H1 (cell line): ENCODE measurements at places on chromosomes 5 and 9. TPM values are rescaled to one million over a fixed set of nuclear protein-coding genes. Genes with fewer than 3 reads are reported as not detected.

The BASP1 gene
- total RNA-seq, result 95.2 and 97.7 TPM in 2 replicates

The FRRS1L gene
- 2.1 and 2.2 TPM in 2 replicates for total RNA-seq

DNA sequence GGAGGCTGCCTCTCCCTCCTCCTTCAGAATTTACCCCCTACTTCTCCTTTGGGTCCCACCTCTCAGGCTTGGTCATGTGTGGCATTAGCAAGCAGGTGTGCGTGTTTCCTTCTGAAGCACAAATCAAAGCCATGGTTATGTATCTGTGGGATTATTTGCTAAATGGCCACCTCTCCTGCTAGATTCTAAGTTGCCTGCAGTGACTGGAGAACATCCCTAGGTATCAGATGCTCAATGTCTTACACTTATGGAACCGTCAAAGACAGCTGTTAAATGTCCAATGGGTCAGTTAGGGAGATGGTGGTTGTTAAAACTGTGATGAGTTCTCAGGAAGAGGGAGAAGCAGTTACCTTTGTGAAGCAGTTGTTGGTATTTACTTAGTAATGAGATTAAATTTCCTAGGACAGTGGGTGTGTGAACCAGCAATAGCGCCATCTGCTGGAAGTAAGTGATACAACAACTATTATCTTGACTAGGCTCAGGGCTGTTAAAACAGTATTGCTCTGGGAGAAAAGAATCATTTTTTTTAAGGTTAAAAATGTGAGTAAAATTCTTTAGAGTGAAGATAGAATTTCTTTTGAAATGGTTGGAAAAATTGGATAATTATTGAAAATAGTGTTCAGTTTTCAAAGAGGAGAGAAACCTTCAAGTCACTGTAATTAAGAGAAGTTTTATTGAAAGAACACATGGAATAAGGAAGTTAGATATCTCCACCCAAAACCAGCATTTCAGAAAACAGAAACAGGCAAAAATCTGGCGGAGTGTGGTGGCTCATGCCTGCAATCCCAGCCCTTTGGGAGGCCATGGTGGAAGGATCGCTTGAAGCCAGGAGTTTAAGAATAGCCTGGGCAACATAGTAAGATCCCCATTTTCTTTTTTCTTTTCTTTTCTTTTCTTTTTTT is 71.3 kb downstream of the TMC1 start:
- no peak overlapping the region for H3K4me3 ChIP-seq
- H3K27me3 ChIP-seq, result no peaks in the 10 kb centered on the region
- no peaks in the 10 kb centered on the region for H3K36me3 ChIP-seq
- DNase-seq, result no peak
- peaks cover 4% of the 10 kb centered on the region; the same call in 1 of the 2 replicates for H3K4me1 ChIP-seq

- H3K27ac ChIP-seq, result no peak overlapping the region
- DNase-seq, result no peak
- H3K4me1 ChIP-seq, result no peaks in the 10 kb centered on the region
- H3K4me3 ChIP-seq, result no peak overlapping the region
- no peaks in the 10 kb centered on the region for H3K27me3 ChIP-seq
These were observed 20.1 kb upstream of the HAPLN1 start for GRCh38 chr5:83740741-83741140.

DNA sequence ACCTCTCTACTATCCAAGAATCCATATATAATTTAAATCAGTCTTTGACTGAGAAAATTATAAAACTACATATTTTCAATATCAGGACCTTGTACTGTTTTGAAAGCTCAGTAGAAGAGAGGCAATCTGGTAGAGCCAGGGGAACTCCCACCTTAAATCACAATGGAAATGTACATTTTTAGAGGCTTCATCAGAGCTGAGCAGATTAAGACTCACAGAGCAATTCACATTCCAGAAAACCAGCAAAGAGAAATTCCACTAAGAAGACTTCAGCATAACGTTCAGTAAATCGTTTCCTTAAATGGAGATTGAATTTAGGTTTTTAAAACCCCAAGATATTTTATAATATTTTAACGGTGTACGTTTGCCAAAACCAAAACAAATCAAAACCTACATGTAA is 227.8 kb upstream of the TRPM3 start:
- no peak overlapping the region for H3K4me3 ChIP-seq
- DNase-seq, result no peak
- no peaks in the 10 kb centered on the region for H3K36me3 ChIP-seq
- H3K27ac ChIP-seq, result no peak overlapping the region
- H3K4me1 ChIP-seq, result no peaks in the 10 kb centered on the region

GRCh38 chr9:70921136-70921535 is 200.3 kb downstream of the TRPM3 start:
- no peak overlapping the region for H3K27ac ChIP-seq
- no peaks in the 10 kb centered on the region for H3K36me3 ChIP-seq
- no peak for DNase-seq
- no peaks in the 10 kb centered on the region for H3K27me3 ChIP-seq
- no peaks in the 10 kb centered on the region for H3K4me1 ChIP-seq

- no peaks in the 10 kb centered on the region for H3K4me1 ChIP-seq
- no peak overlapping the region for H3K27ac ChIP-seq
- no peak for DNase-seq
- H3K36me3 ChIP-seq, result no peaks in the 10 kb centered on the region
- no peaks in the 10 kb centered on the region for H3K27me3 ChIP-seq
These were observed 239.3 kb upstream of the GRIN3A start for GRCh38 chr9:101977614-101978210.

- H3K4me1 ChIP-seq, result peaks cover 5% of the 10 kb centered on the region
- no peak for DNase-seq
- H3K27me3 ChIP-seq, result no peaks in the 10 kb centered on the region
- H3K36me3 ChIP-seq, result no peaks in the 10 kb centered on the region
- no peak overlapping the region for H3K27ac ChIP-seq
- no peak overlapping the region for H3K4me3 ChIP-seq
These were observed 186.0 kb downstream of the GOLPH3 start for GRCh38 chr5:31987985-31988710.
